Stimulated activated CD8-positive, alpha-beta memory T cell treated with anti-CD3 and anti-CD28 coated beads, Interleukin-7, amount 100 ng/mL, for 24 hours (primary cell): ENCODE measurements at places on chromosomes 16 and 17.

- no peak for DNase-seq
Observed at GRCh38 chr16:86222547-86222946, 287.8 kb upstream of the FOXF1 start.

DNA sequence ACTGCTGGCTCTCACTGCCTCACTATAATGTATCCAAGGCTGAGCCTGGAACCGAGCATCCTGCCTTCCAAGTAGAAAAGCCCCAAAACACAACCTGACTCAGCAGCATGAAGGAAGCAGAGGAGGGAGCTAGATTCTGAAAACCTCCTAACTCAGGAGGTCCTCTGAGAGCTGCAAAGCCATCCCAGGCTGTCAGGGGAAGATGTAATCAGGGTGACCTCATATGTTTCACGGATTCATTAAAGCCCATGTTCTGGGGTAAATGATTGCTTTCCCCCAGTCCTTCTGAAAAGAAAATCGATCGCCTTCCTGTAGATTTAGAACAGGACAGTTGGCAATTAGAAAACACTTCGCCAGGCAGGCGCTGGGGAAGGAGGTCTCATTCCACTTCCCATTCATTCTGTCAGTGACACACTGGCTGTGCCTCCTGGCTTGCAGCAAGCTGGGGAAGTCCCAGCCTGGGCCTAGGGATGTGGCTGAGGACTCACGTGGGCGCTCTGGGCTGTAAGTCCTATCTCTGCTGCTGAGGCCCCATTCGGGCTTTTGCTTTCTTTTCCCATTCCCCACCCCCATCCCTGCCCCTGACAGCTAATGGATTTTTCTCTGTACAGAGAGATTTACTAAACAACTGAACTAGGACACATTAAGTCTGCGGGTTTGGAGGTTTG, 75.7 kb upstream of the TMEM132E start:
- no peak for DNase-seq

DNA sequence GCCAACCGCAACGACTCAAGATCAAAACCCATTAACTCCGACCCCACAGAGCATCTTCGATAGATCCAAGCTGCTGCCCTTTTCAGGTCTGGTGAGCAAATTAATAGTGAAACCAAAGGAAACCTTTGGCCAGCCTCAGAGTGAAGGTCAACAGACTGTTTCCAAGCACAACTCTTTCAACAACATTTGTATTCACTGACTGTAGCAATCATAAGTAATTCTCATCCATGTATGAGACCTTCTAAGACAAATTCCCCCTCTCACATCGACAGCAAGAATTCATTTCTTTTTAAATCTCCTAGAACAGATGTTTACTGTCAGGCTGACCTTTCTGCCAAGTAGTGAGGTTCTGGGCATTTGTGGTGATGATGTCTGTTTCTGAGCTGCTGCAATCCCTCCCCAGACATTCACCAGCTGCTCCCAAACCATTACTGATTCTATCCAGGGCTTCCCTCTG, 64.2 kb downstream of the SLC39A11 start:
- DNase-seq, result no peak

DNA sequence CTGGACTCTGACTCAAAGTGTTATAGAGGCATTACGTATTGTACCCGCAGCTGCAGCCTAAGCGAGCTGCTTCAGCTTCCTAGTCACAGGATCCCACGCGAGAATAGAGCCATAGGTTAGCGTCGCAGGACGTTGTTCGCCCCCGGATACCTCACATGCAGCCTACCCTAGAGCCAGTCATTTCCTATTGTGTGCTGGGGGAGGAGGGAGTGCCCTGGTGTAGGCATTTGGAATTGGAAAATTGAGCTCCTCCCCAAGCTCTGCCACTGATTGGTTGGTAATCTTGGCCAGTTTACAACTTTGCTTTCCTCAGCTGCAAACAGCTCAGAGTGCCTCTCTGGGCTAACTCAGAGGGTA, 530 bp downstream of the NAA60 start:
- DNase-seq, result no peak

DNA sequence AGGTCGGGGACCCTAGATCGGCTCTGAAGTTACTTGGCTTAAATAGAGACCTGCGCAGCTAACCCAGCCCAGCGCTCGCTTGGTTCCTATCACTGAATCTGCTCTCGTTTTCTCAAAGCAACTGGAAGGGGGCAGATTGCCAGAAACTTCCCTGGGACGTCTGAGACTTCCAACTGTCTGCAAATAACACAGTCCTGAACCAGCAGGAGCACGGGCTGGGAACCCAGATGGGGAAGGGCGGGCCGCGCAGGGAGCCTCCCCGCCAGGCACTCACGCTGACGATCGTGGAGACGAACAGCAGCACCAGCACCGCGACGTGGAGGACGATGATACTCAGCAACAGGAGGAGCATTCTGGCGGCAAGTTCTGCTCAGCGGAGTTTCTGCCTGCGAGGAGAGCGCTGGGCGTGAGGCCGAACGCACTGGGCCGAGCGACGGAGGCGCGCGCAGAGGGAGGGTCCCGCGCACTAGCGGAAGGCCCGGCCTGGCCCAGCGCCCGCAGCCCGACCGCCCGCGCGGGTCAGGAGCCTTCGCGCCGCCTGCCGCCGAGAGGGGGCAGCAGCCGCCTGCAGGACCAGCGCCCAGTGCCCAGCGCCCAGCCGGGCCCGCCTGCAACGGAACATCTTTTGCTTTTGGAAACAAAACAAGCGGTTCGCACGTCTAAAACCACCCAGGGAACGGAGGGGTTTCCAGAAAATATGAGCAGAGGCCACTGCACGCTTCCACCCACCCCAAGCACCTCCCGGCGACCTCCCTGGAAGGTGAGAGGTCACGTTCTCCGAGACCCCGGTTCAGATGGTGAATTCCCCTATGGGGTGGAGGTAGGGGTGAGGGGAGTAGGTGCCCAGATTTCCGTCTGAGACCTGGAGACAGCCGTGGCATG, 4.5 kb downstream of the PMP22 start:
- peak; percentile 20 for DNase-seq

DNA sequence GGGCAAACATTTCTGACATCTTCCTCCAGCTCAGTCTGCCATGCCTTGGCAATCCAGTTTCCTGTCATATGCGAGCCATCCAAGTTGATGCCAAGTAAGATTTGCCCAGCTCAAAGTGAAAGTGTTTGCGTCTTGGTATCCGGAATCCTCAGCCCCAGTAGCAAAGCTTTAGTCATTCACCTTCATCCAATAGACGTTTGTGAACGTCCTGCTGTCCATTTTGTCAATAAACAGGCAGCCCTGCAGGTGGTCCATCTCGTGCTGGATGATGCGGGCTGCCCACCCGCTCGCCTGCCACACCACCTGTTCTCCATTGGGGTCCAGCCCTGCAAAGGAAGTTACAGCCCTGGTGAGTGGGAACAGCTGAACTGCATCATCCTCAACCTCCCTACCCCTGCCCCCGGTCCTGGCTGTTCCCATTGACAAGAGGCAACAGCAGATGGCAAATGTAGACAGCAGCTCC, 1.5 kb downstream of the PDF start:
- DNase-seq, result no peak

DNA sequence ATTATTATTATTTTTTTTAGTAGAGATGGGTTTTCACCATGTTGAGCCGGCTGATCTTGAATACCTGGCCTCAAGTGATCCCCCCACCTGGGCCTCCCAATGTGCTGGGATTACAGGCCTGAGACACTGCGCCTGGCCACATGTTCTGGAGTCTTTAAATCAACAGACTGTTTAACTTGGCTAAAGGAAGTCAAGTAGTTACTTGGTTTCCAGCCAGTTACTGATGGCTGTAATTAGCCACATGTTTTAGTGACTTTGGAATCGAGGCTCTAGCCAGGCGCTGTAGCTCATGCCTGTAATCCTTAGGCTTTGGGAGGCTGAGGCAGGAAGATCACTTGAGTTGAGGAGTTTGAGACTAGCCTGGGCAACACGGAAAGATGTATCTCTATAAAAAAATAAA, 699.2 kb upstream of the RBFOX1 start:
- no peak for DNase-seq

GRCh38 chr17:38403491-38403890, 24.8 kb upstream of the ARHGAP23 start:
- DNase-seq, result no peak

DNA sequence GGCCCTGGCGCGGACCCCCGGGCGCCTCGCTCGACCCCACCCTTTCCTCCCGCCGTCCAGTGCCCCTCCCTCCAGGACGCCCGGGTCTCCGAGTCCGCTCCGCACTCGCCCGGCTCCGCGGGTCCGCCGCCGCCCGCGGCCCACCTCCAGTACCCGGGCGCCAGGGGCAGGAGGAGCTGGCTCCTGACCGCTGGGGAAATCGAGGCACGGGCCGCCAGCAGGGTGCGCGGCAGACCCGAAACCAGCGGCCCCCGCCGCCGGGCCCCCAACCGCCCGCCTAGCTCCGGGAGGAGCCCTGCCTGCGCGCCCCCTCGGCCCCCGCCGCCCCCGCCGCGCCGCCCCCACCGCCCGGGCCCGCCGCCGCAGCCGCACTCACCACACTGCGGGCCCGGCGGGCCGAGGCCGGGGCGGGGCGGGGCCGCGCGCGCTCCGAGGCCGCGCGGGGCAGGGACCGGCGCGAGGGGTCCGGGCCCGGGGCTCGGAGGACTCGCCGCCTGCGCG, 333 bp downstream of the MAFG start:
- DNase-seq, result no peak

DNA sequence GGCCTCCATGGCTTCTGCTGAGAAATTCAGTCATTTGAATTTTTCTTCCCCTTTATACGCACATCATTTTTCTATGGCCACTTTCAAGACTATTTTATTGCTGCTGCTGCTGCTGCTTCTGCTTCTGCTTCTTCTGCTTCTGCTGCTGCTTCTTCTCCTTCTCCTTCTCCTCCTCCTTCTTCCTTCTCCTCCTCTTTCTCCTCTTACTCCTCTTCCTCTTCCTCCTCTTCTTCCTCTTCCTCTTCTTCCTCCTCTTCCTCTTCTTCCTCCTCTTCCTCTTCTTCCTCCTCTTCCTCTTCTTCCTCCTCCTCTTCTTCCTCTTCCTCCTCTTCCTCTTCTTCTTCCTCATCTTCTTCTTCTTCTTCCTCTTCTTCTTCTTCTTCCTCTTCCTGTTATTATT, 22.4 kb downstream of the CPD start:
- DNase-seq, result no peak

GRCh38 chr16:70657956-70658355, 11.6 kb downstream of the IL34 start:
- no peak for DNase-seq

- no peak for DNase-seq
Observed at GRCh38 chr17:21245639-21246084, 7.5 kb downstream of the NATD1 start.

GRCh38 chr16:16045296-16045695, 95.9 kb downstream of the ABCC1 start:
- DNase-seq, result no peak

- DNase-seq, result no peak
Observed at GRCh38 chr17:59498530-59499307, 66.7 kb upstream of the DHX40 start.

DNA sequence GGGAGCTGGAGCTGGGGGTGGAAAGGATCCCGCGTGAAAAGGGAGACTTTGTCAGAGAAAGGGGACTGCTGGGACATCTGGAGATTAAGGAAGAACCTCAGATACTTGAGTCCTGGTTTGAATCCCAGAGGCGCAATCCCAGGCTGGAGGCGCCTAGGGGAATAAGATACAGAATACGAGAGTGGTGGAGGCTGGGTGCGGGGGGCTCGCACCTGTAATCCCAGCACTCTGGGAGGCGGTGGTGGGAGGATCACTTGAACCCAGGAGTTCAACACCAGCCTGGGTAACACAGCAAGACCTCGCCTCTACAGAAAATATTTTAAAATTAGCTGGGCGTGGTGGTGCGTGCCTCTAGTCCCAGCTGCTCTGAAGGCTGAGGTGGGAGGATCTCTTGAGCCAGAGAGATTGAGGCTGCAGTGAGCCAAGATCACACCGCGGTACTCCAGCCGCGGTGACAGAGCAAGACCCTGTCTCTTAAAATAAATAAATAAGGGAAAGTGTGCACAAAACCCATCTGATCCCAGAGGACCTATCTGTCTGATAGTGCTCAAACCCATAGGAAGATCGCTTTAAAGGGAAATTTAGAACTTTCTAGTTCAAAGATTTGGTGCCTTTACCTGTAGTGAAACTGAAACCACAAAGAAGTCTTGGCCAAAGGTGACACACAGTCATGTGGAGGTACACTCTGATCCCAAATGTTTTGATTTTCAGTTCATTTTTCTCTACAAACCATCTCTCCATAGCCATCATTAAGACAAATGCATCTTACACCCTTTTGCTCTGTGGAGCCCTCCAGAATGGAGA, 617 bp upstream of the SCRN2 start:
- no peak for DNase-seq

GRCh38 chr17:20210180-20210579, 201.0 kb downstream of the SPECC1 start:
- no peak for DNase-seq

DNA sequence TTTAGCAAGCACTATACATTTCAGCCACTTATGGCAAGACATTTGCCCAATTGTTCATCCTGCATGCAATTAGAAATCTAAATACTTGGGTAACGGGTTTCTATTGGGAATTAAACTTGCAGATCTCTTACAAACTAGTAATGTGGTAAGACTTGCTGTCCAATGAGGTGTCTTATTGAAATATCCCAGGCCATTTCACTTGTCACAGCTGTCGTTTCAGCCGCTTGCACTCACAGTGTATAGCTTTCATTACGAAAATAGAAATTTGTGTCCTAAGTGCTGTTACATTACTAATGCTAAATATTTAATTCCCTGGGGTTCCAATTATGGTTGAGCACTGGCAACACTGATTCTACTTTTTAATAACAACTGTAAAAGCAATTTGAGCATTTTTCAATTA, 40.3 kb upstream of the IRX5 start:
- DNase-seq, result no peak

DNA sequence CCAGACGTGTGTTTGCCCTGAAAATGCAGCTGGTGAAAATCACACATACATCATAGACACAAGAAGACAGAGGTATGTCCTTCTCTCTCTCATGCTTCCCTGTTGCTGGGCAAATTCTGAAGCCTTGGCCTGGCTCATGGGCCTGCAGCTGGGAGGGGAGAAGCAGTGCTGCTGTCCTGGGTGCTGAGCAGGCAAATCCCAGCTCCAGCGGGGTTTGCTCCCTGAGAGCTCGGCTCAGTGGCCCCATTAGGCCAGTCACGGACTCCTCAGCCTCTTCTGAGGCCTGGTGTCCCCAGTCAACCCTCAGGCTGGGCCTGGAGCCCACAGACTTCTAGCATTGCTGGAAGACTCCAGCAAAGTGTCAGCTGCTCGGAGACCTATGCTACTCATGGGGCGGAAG, 11.7 kb downstream of the RHBDL3 start:
- DNase-seq, result no peak

DNA sequence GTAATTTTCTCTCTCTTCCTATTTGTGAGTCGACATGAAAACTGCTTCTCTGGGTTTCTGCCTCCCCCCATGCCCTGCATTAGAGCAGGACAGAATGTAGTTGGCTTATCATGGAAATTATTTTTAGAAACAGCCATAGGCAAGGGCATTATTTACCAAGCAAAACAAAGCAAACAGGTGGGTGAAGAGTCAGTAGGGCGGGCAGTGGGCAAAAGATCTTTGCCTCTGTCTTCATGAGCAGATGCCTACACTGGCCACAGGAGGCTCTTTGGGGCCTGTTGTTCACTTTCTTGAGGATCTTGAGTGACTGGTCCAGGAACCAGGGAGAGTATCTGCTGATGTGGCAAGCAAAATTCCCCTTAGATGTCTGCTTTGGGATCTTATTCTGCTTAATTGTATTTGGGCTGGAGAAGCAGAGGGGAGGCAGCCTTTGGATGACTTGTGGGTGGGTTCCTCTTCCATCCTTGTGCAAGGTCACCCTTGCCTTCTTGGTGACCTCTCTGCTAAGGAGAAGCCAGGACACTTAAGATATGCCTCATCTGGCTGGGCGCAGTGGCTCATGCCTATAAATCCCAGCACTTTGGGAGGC, 42.5 kb upstream of the CLEC19A start:
- no peak for DNase-seq
